Activated effector memory CD4-positive, alpha-beta T cell treated with Interleukin-2 at 50 U/mL for 16 hours (primary cell): ENCODE measurements at places on chromosomes 6 and 20.

DNA sequence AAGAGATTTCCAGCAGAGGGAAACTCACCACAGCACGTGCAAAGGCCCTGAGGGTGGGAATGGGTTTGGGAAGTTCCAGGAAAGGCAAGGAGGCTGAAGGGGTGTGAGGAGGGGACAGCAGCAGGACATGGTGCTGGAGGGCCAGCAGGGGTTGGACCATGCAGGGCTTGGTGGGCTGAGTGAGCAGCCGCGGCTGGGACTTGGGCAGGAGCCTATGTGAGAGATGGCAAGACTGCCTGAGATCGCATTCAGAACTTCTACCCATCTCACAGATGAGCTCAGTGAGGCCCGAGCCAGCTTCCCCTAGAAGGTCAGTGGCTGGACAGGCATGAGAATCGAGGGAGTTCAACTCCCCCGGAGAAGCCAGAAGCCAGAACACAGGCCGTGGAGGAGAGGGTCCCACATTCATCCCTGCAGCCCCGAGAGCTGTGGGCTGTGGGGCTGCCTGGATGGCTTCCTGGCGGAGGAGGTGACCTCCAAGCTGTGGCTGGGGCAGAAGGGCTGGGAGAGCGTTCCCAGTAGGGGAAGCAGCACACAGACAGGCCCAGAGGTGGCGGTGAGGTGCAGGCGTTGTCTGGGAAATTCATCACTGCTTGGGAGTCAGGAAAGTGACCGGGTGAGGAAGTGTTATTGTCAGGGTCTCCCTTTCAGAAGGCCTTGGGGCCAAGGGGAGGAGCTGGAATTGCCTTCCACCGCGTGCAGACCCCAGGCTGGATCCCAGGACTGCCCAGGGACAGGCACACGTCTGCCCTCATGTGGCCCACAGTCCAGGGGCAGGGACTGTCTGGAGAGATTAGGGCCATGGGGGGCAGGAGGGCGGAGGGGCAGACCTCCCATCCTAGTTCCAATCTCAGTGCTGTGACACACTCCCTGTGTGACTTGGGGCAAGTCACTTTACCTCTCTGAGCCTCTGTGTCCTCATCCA, 103.8 kb downstream of the CEBPB start:
- DNase-seq = no peak

- DNase-seq = no peak
Observed at GRCh38 chr6:96522465-96523009, 931 bp downstream of the UFL1 start.

DNA sequence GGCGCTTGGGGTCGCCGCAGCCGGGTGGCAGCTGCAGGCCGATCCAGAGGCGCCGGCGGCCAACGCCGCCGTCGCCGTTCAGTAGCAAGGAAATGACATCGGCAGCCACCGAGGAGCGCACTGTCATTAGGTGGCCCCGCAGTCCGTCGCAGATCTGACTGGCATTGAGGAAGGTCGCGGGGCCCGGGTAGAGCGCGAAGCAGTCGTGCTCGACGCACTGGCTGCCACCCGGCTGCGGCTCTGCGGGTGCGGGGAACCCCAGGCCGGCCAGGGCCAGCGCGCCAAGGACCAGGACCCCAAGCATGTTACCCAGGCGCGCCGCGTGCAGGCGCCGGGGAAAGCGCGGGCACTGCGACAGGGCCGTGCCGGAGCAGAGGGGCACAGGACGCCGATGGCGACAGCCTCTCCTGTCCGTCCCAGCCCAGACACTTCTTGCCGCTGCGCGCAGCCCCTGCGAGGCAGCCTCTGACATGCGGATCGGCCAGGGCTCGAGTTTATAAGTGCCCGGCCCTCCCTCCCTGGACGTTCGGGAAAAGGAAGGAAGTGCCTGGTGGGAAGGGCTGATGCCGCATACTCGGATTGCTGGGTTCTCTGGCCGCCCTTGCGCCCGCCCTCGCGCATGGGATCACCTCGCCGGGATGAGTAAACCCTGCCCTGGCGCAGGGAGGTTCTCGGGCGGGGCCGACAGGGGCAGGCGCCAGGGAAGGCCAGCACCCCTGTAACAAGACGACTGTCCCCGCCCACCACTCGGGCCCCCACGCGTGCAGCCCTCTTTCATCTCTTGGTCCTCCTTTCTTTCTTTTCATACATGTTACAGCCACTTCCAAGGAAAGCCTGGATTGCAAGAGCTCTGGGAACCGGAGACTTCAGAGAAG, at the start of gene THBD:
THBD (minus strand) TSS at position 472 of the 875 bp plus-strand sequence; CDS start at position 304, 168 bp downstream.
- DNase-seq = no peak

GRCh38 chr6:116363759-116364158, 7.0 kb upstream of the DSE start:
- no peak for DNase-seq

GRCh38 chr6:89359561-89359960, 7.0 kb upstream of the UBE2J1 start:
- DNase-seq = no peak

GRCh38 chr6:155678361-155678760, 222.7 kb upstream of the NOX3 start:
- DNase-seq = no peak

DNA sequence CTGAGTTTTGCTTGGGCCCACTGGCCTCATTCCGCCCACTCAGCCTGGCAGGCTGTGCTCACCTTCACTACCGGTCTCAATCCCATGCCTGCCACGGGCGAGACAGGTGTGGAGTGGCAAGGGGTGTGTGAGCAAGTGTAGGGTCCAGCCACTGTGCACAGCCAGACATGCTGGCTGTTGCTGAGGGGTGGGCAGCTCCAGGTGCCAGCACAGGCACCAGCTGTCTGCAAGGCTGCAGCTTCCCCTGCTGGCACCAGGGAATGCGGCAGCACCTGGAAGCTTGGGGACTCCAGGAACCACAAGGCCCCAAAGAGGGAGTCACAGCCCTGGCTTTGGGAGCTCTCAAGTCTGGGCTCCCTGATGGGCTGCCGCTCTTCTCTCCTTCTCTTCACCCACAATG, 372.7 kb downstream of the CBLN4 start:
- DNase-seq = no peak

DNA sequence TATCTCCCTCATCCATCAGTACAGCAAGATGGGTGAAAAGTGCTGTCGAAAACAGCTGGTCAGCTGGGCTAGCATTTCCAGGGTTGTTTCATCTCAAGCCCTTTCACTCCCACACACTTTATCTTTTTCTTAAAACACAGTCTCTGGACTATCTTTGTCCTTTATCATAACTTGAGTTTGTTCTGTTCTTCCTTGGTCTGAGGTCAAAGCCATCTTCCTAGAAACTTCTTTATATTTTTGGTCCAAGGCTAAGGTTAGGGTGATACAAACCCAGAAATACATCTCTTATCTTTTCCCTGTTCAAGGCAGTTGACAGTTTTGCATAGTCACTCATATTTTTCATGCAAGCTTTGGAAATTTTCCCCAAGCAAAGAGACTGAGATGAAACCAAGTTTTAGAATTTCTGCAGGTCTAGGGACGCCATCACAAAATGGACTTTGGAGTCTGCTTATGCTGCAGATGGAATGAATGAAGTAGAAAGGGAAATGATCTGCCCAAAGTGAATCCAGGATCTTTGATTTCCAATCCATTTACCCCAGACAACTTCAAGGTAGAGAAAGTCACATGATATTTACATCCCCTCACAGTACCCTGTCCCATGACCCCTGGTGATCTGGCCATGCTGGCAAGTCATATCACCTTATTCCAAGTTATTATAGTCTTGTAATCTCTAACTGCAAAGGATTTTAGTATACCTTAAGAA, 297.0 kb downstream of the ZNF217 start:
- DNase-seq = no peak

DNA sequence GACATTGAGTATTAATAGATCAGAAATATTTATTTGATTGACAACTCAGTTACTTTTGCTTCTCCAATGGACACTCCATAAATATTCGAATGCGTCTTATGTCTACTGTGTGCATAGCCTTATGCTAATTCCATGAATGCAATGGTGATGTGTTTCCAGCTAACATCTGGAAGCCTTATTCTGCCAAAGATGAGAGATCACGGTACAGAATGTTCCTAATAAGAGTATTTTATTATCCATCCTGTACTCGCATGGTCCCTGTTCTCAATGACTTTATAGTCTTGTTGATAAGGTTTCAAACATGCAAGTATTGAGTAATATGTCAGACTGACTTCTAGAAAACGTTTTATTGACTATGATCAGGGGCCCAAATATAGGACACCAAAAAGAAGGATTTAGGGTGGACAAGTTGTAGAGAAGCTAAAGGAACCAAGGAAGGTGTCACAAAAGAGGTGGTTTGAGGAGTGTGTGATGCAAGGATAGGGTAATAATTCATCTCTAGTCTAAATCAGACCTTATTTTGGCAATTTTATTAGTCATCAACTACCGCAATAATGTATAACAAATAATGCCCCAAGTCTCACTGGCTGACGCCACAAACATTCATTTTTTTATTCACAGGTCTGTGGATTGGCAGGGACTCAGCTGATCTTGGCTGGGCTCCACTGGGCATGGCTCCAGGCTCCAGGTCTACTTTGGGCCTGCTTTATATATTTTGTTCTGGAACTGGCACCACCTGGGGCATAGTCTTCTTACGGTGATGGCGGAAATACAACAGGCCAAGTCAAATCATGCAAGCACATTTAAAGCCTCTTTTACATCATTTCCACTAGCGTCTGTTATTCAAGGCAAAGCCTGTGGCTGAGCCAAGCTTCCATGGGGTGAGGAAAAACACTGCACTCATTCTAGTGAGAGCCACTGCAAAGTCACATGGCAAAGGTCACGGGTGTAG, 24.5 kb upstream of the CD83 start:
- DNase-seq = no peak

GRCh38 chr6:56335726-56336125, 88.3 kb upstream of the COL21A1 start:
- no peak for DNase-seq
